Kidney tubule cell (primary cell): ENCODE measurements at places on chromosomes 3 and 15.

GRCh38 chr3:117910820-117911521, 1123.7 kb downstream of the IGSF11 start:
- DNase-seq, result no peak

DNA sequence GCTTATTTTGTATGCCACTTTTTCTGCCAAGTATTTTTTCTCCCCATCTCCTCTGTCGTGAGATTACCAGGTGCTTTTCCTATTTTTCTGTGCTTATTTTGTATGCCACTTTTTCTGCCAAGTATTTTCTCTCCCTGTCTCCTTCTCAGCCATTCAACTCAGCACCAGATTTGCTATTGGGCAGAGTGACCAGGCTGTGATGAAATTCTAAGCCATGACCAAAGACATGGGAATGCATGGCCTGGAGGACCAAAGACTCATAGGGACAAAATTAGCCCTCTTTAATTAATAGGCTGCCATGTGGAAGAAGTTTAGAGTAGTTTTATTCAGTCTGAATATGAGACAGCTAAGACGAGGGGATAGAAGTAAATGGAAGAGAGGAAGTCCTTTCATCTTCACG, 257.4 kb downstream of the SQOR start:
- no peak for DNase-seq

GRCh38 chr3:105976196-105976595, 107.4 kb upstream of the CBLB start:
- DNase-seq, result no peak

DNA sequence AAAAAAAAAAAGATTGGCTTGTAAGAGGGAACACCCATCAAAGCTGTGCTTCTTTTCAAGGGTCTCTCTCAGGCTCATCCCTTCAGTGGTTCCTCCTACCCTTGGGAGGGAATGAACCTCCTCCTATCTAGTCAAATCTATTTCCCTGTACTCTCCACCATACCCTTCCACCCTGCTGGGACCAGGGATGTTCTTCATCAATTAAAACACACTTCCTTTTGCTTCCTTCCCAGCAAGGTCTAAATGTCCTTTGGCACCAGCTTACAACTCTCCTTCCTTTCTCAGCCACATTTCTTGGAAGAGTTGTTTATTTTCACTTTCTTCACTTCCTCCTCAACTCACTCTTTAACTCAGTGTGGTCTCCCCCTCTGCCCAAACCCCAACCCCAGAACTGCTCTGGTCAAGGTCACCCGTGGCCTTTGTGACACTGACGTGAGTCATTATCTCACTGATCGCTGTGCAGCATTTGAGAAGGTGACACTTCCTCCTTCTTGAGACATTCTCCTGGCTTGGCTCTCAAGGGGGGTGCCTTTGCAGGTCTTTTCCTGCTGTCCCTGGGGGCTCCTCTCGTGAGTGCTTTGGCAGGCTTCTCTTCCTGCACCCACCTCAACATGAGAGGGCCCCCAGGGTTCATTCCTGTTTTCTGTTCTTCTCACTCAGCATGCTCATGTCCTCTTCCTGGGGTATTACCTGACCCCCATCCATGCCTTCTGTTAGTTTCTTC, 210.5 kb upstream of the TLE3 start:
- peak; percentile 32 for DNase-seq

DNA sequence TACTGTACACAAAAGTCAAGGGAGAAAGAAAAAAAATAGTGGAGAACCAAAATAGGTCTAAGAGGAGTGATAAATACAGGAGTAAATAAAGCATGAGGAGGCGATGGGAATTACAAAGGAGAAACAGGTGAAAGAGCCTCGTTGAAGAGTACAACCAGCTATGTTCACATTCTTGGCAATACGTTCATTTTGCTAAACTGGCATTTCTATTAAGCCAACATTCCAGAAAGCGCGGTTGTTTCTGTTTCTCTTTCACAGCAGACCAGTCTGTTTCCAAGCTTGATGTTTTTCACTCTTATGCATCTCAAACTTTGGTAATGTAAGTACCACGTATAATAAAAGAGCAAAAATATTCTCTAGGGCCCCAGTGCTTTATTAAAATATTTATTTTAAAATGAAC, 74.5 kb downstream of the NSUN3 start:
- peak; percentile 25 for DNase-seq

DNA sequence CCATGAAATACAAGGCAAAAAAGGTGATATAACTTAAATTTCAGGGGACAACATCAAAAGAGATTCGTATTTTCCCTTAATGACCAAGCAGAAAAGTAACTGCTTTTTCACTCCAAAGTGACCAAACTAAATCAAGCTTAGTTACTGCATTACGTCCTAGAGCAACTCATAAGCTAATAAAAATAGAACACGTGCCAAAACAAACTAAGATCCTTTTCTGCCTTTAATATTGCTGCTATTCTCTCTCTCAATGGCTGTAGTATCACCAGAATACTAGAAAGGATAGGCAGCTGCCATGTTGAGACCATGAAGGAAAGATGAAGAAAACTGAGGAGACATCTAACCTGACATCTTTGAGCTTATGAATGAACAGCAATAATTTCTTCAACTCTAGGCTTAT, 43.3 kb downstream of the UBXN7 start:
- no peak for DNase-seq

- DNase-seq, result no peak
Measured at GRCh38 chr15:90187257-90187868, 13.8 kb upstream of the SEMA4B start.

GRCh38 chr3:15731024-15731423, 66.8 kb downstream of the ANKRD28 start:
- no peak for DNase-seq

- no peak for DNase-seq
Measured at GRCh38 chr15:69555080-69555479, 102.5 kb downstream of the RPLP1 start.

DNA sequence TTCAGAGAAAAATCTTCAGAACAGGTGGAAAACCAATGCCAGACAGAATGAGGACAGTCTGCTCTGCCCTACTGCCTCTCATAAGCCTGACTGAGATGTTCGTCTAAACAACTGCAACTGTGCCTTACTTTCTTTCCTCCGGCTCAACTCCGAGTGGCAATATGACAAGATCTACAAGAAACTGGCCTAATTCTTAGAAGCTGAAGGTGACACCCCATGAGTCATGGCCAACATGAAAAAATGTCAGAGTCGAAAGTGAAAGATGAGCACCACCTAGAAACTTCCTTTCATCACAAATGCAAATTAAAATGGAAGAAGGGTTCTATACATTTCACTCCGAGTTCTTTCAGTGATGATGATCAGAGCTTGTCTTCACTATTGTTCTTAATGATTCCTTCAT, 12.9 kb downstream of the PCYT1A start:
- DNase-seq, result no peak

- peak; percentile 82 for DNase-seq
Measured at GRCh38 chr3:122123850-122124249, 59.6 kb upstream of the CASR start.

DNA sequence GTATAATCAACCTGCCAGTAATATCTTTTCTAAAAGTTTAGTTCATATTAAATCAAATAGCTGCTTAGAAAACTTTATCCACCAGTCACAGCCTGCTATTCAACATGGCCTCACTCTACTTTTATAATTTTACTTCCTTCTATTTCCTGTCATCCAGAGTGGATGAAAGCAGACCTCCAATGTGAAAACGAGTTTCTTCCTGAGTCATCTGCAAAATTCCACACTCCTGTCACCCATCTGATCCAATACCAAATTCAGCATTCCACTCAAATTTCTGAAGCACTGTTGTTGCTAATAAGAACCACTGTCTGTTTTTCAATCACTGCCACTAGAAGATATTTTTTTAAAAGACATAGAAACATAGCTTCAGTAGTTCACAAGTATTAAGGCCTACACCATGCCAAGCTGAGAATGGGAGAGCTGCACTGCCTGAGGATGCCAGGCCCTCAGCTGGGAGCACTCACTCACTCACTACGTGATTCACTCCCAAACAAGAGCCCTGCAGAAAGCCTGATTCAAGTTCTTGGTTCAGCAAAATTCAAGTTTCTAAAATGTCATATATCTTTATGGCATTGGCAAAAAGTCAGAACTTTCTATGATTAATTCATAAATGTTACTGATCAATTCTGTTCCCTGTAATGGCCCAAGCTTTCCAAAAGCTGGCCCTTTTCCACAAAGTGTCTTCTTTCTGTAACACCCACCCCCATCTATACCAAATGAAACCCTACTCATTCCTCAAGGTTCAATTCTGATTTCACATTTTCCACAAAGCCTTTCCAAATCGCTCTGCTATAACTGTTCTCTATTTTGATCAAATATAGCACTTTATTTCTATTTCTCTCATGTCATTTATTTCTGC, 82.9 kb downstream of the FSIP1 start:
- peak; percentile 36 for DNase-seq
